ENCODE measurements at places on chromosomes 7 and 10.
A peak's percentile ranks its signal among the peaks of the same experiment; 100 is the strongest.

- DNase-seq, result peak; percentile 91
These were observed 71.6 kb upstream of the GJD4 start for GRCh38 chr10:35533565-35533964.

GRCh38 chr7:91165846-91166230 is 98.4 kb upstream of the FZD1 start:
- no peak for DNase-seq

GRCh38 chr7:79854621-79855020 is 280.0 kb upstream of the GNAI1 start:
- DNase-seq, result no peak

- no peak for DNase-seq
These were observed 52.5 kb downstream of the CSGALNACT2 start for GRCh38 chr10:43190775-43191174.

- DNase-seq, result no peak
These were observed 163.8 kb upstream of the KLF14 start for GRCh38 chr7:130897515-130898419.

DNA sequence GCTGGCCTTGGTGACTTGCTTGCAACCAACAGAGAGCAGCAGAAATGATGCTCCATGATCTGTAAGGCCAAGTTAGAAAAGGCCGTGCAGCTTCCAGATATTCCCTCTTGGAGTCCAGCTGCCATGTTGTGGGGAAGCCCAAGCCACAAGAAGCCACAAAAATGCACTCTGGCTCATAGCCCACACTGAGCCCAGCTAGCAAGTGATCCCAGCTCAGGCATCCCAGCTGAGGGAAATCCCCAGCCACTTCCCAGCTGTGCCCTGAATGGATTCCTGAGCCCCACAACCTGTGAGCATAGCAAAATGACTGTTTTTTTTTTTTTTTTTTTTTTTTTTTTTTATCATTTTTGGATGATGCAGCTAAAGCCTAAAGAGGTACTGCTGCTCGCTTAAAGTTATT is 11.1 kb upstream of the SDK1 start:
- no peak for DNase-seq

DNA sequence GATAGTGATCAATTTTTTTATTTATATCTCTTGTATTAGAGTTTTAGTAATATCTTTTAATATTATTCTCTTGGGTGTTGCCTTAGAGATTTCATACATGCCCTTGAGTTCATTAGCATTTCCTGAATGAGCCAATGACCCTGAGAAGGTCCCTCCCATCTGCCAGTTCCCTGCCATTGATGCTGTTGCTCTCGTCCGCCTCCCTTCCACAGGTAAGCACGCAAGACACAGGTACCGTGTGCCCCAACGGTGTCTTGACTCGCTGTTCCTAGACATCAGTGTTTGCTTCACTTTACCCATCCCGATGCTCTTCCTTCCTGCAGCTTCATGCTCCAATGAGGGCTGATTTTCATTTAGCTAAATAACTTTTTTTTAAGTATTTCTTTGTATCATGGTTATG is 19.7 kb upstream of the PWWP2B start:
- DNase-seq, result no peak

DNA sequence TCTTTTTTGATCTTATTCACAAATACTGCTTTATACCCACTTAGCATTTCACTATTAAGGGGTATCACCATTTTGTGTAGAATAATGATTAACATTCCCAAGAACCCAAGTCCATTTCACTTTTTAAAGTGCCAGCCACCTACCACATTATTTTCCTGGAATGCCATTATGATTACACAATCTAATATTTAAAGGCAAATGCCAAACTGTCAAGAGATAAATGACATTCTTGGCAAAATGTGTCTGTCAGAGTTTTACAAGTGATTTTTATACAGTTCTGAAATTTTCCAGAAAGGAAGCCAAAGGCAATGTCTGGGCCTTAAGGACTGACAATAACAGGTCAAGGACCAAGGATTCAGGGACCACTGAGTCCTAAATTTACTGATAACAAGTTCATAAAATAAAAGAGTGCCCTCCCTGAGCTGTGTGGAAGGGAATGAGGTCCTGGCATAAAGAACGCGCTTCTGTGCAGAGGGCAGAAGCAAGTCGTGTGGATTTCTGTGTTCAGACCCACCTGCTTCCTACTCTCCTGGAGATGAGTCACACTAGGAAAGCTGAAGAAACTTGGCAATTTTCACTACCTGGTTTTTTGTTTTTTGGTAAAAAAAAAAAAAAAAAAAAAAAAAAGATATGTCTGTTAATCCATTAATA is 66.5 kb downstream of the UBE2H start:
- no peak for DNase-seq

DNA sequence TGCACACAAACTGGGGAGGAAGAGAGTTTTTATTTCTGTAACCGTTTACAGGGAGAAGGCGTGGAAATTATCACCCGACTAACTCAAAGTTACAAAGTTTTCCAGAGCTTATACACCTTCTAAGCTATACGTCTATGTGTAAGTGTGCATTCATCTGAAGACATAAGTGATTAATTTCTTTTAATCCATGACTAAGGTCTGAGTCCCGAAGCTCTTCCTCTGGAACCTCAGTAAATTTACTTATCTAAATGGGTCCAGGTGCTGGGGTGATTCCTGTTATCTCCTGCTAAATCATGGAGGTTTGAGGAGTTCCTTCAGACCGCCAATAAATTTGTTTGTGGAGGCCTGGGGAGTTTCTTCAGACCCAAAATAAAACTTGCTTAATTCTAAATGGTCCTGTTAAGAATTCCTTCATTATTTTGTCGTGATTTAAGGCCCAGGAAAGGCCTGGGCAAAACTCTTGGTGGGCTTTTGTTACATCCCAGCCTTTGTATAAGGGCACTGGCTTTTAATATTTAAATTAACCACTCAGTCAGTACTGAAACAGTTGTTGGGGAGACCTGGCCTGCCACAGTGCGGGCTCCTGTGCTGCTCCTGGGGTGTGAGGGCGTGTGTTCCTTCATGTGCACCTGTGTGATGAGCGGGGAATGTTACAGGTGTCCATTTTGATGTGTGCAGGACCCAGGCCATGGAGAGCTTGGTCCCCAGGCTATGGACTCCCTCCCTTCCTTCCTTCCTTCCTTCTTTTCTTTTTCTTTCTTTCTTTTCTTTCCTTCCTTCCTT is 5.8 kb upstream of the METTL27 start:
- DNase-seq, result no peak

DNA sequence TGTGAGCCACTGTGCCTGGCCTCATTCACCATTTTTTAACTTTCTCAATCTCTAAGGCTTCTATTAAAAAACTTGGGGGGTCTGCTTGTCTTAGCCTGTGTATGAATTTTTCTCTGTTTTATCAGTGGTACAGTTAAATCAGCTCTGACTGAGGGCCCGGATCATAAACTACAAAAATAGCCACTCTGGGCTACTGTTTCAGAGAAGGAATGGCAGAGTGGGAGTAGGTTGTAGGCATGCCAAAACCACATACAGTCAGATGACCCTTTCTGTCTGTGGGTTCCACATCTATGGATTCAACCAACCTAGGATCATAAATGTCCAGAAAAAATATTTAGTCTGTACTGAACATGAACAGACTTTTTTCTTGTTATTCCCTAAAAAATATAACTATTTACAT is 21.3 kb downstream of the TBC1D12 start:
- DNase-seq, result no peak

GRCh38 chr7:68247571-68247970 is 1250.9 kb downstream of the TYW1 start:
- DNase-seq, result no peak

- DNase-seq, result peak; percentile 33
These were observed 43.4 kb downstream of the MYOF start for GRCh38 chr10:93438613-93439253.

DNA sequence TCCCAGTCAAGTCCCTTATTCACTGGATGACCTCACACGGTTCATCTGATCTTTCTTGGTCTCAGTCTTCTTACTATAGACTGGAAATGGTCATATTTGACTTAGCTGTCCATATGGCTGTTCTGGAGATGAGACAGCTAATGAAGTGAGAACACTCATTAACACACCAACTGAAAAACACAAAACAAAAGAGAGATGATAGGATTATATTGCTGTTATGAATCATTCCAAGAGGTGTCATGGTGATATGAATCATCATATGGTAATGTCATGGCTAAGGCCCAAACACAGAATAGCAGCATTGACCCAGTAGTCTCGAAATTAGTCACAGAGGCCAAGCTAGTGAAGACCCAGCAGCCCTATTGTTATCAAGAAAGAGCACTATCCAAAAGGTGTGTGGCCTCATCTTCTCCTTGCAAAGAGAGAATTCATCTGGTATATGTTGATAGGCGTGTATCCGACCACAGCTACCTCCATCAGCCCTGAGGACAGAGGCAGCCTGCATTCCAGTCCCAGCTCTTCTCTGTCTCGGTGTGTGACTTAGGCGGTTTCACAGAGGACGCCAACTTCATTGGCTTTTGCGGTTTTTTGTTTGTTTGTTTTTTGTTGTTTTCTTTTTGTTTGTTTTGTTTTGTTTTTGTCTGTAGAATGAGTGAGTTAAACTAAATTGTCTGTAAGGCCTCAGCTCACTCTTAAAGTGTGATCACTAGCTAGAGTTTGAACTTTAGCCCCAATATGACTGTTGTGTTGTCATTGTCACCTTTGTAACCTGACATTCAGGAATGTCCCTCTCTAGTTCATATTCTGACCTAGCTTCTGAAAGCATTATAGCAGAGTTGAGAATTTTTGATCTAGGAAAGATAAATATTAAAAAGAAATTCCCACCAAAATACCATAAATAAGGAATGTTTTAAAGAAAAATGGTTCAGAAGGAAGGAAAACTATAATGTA is 97.4 kb upstream of the PDCD4 start:
- DNase-seq, result no peak

GRCh38 chr10:101012525-101013364 is 13.1 kb downstream of the LZTS2 start:
- DNase-seq, result peak; percentile 73

- DNase-seq, result no peak
These were observed 40.4 kb downstream of the ASAH2 start for GRCh38 chr10:50210876-50211275.

DNA sequence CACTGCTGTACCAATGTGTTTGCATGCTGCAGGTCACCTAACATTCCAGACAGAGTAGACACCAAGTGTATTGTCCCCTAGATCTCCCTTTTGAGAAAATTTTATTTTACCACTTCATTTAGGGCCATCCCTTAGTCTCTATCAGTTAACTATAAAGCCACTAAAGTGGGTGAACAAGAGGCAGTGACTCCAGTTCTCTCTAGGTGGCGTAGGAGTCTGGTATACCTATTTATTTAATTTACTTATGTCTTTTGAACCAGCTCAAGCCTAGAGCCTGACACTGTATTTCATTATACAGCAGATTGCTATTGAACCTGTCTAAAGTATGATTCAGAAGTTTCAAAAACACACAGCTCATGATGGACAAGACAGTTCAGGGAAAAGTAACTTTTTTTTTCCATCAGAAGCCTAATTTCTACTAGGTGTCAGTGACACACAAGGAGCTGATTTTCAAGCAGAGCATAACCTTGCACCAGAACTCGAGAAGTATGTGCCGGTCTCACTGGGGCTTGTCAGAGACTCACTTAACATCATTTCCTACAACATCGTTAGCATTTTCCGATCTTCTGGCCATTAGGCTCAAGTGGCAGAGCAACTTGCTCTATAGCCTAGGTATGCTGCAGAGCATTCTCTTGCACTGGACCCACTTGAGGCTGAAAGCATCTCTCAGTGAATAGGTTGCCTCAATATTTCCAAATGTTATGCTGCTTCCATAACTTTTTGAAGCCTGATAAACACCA is 175.4 kb downstream of the CDC14C start:
- DNase-seq, result no peak

GRCh38 chr7:70298780-70299471 is 700.7 kb downstream of the AUTS2 start:
- DNase-seq, result peak; percentile 6

GRCh38 chr10:73908853-73909539 is 1.9 kb upstream of the PLAU start:
- DNase-seq, result no peak
